ENCODE measurements at places on chromosomes 3 and 15.

DNA sequence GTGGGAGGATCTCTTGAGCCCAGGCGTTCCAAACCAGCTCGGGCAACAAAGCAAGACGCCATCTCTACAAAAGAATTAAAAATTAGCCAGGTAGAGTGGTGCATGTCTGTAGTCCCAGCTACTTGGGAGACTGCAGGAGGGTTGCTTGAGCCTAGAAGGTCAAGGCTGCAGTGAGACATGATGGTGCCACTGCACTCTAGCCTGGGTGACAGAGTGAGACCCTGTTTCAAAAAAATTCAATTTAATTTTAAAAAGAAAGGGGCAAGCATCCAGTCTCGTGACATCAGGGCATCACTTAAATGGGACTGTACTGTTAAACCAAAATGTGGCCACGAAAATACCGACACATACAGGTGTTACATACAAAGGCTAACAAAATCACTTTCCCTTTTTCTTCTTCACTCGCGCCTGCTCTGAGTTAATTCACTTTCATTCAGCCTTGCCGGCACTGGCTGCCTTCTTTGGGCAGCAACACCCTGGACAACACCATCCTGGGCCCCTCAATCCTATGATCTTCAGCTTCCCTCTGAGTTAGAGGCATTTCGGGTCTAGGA lies 121.7 kb downstream of the LIPC start:
- DNase-seq = no peak

GRCh38 chr3:134749802-134750553 lies 45.1 kb upstream of the EPHB1 start:
- DNase-seq = no peak

GRCh38 chr3:155292693-155293092 lies 790 bp downstream of the STRIT1 start:
- DNase-seq = no peak

- DNase-seq = no peak
Measured at GRCh38 chr3:127211118-127212060, 18.5 kb downstream of the PRR23E start.

DNA sequence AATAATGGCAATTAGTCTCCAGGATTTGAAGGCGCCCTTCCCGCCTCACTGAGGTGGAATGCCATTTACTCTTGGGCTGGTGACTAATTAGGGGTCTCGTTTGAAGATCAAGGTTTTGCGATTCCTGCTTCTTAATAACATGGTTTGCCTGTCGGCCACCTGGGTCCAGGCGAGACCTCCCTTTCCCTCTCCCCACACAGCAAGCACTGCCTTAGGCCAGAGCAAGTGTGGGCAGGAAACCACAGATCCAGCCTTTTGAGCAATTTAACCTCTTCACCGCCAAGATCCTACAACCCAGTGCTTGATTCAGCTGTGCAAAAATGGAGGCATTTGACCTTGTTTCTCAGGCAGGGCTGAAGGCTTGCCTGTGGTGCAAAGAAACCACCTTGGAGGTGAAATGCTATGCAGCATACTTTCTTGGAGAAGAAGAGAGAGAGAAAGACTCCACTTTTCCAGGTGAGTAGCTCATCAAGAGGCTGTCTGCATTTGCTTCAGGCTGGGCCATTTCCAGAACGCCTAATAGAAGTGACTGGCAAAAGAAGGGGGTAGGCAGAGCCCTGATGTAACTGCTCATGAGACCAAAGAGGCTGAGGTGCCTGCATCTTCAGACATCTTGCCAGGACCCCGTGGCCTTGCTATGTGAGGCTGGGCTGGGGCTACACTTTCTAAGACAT lies 34.1 kb upstream of the WNT5A start:
- no peak for DNase-seq
